Dermis lymphatic vessel endothelial cell (primary cell): ENCODE measurements at places on chromosomes 1 and 21. TPM values are rescaled to one million over a fixed set of nuclear protein-coding genes. Genes with fewer than 3 reads are reported as not detected.

Gene CFAP45
- total RNA-seq = under 0.01 and 0.17 TPM in 2 replicates

Gene ANKRD34A
- under 0.01 TPM in 2 replicates for total RNA-seq

Gene BARHL2
- total RNA-seq = not detected in 2 replicates

Gene TP53BP2
- total RNA-seq = 22.1 and 26.6 TPM in 2 replicates

Gene SELP
- 0.34 and 0.54 TPM in 2 replicates for total RNA-seq

Gene ST6GALNAC3
- total RNA-seq = 57.8 and 110 TPM in 2 replicates

Gene C1QA
- not detected in 2 replicates for total RNA-seq

Gene TMEM52
- total RNA-seq = not detected in 2 replicates

Gene CCDC24
- 0.43 and 0.60 TPM in 2 replicates for total RNA-seq

Gene PLA2G2D
- not detected in 2 replicates for total RNA-seq

Gene ESRRG
- not detected in 2 replicates for total RNA-seq

Gene TEKT2
- total RNA-seq = 0.33 and 0.34 TPM in 2 replicates
